ENCODE measurements at places on chromosomes 16 and 17.
A peak's percentile ranks its signal among the peaks of the same experiment; 100 is the strongest.

- DNase-seq, result peak; percentile 44
These were observed 458 bp downstream of the SLC12A4 start for GRCh38 chr16:67967958-67968399.

DNA sequence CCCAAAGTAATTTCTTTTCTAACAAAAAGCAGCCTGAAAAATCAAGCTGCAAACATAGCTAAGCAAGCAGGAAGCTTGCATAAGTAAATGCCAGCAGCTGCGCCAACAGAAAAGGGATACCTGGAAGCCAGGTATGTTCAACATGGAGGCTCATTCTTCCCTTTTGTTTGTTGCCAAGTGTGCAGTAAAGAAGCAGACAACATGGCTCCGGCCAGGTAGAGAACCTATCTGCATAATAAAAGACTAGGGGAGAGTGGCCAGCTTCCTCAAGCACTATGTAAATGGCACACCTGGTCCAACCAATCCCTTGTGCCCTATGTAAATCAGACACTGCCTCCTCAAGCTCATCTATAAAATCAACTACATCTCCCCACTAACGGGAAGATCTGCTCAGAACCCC is 1407.0 kb downstream of the CDH11 start:
- DNase-seq, result no peak

GRCh38 chr17:79081571-79082276 is 7.1 kb downstream of the ENGASE start:
- DNase-seq, result no peak

- DNase-seq, result no peak
These were observed 4.7 kb downstream of the PRAC1 start for GRCh38 chr17:48717367-48718226.

DNA sequence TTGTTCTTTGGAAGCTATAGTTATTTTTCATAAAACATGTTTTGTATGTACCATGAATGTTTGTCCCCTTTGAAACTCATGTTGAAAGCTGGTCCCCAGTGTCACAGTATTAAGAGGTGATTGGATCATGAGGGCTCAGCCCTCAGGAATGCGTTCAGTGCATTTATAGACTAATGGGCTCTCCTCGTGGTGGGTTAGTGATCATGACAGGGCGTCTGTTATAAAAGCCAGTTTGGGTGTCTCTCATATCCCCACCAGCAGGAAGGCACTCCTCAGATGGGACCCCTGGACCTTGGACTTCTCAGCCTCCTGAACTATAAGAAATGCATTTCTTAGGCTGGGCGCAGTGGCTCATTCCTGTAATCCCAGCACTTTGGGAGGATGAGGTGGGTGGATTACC is 10.4 kb downstream of the BANP start:
- DNase-seq, result no peak

- no peak for DNase-seq
These were observed 1.3 kb downstream of the MYL11 start for GRCh38 chr16:30375864-30376263.

DNA sequence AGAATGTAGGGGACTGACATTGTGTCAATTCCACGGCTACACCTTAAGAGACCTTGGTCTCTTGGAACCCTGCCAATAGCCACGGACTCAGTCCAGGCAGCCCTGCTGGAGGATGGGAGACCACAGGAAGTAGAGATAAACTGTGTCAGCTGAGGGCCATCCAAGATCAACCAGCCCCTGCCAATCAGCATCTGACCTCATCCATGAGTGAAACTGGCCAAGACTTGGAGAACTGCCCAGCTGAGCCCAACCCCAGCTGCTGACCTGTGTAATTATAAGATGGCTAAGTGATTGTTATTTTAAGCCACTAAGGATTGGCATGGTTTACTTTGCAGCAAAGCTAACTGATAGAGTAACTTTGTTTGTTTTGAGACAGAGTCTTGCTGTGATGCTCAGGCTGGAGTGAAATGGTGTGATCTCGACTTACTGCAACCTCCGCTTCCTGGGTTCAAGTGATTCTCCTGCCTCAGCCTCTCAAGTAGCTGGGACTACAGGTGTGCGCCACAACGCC is 13.3 kb upstream of the YWHAE start:
- peak; percentile 26 for DNase-seq

- DNase-seq, result no peak
These were observed 41.9 kb upstream of the SKAP1 start for GRCh38 chr17:48471817-48472410.

- no peak for DNase-seq
These were observed 269.7 kb downstream of the CA10 start for GRCh38 chr17:51888816-51889215.

DNA sequence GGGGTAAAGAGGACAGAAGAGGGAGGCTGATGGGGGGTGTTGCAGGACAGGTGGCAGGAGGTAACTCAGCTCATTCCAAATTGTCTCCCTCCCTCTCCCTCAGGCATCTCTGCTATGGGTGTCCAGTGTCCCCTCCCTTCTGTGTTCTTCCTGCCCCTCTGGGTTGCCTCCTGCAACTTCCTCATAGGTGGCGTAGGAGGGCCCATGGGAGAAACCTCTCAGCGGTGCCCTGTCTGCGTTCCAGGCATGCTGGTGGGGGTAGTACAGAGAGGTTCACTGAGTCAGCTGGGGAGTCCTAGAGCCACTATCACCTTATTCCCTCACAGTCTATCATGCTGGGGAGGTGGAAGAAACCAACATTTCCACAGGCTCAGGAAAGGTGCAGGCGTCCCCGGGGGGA is 14.7 kb upstream of the ODF4 start:
- no peak for DNase-seq

GRCh38 chr17:46124695-46125592 is 68.3 kb downstream of the KANSL1 start:
- DNase-seq, result no peak

GRCh38 chr16:48129926-48130325 is 25.9 kb downstream of the ABCC12 start:
- DNase-seq, result no peak

- no peak for DNase-seq
These were observed 27.0 kb downstream of the C16orf78 start for GRCh38 chr16:49400611-49401010.

DNA sequence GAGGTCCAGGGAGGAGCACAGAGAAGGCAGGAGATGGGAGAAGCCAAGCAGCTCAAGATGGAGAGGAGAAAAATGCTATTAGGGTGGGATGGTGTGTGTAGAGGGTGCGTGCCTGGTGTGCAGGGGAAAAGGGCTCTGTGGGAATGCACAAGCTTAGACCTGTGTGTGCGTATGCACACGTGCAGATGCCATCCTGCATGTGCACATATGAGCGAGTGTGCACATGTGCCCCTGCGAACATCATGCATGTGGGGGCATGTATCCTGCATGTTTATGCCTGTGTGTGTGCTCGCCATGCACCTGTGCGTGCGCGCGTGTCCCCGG is 438 bp upstream of the KCNJ12 start:
- DNase-seq, result no peak

DNA sequence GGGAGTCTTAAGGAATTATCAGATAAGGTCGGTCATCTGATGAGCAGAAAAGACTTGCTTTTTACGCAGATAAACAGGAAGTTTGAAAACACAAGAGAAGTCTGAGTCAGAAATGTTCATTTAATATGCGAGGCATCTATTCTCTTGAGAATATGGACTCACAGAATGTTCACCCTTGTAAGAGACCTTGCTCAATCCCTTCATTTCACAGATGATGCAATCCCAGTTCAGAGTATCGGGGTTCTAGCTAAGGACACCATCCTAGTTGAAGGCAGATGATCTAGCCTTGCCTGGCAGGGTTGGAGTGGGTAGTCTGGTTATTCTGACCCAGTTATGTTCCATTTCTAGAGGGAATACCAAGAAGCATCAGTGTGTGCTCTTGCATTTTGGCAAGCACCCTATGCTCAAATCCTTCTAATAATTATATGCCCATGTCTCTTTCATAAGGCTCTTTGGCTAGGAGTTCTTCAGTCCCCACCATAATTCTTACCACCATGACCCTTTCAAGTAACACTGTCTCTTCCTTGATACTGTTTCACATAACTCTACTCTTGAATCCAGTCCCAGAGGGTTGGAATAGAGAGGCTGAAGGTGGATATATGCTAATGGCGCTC is 42.5 kb downstream of the YPEL2 start:
- DNase-seq, result no peak

DNA sequence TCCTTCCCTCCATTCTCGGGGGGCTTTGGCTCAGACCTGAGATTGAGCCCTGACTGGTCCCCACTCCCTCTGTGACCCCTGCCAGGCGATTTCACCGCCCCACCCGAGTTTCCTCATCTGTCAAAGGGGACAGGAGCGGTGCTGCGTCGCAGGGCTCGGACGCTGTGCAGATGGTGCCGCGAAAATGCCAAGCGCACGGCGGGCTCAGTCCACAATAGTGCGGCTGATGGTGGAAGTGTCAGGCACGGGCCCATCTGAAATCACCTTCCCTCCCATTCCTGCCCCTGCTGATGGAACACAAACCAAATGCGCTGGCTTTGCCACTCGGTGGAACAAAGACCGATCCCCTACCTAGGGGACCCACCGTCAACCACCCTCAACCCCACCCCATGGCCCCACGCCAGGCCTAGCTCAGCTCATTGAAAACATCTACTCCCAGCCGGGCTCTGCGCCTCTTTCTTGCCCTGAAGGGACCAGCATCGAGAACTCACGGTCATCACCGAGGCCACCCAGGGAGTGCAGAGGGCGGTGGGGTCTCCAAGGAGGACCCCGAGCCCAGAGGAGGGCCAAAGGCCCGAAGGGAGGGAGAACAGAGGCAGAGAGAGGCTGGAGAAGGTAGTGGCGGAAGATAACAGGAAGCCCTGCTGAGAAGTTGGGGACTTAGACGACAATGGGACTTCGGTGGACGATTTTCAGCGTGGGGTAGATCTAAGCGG is 1.4 kb downstream of the CARHSP1 start:
- DNase-seq, result peak; percentile 73

DNA sequence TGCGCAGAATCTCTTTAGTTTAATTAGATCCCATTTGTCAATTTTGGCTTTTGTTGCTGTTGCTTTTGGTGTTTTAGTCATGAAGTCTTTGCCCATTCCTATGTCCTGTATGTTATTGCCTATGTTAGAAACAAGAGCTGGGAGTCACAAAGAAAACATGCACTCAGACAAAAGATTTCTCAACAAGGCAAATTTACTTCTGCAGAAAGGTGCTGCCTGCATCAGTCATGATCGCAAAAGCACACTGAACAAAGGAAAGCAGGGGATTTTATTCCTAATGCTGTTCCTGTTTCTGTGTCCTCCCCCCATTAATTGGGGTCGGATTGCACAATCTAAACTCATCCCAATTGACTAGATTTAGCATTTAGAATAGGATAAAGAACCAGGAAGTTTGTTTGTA is 55.9 kb downstream of the ATF7IP2 start:
- DNase-seq, result no peak

DNA sequence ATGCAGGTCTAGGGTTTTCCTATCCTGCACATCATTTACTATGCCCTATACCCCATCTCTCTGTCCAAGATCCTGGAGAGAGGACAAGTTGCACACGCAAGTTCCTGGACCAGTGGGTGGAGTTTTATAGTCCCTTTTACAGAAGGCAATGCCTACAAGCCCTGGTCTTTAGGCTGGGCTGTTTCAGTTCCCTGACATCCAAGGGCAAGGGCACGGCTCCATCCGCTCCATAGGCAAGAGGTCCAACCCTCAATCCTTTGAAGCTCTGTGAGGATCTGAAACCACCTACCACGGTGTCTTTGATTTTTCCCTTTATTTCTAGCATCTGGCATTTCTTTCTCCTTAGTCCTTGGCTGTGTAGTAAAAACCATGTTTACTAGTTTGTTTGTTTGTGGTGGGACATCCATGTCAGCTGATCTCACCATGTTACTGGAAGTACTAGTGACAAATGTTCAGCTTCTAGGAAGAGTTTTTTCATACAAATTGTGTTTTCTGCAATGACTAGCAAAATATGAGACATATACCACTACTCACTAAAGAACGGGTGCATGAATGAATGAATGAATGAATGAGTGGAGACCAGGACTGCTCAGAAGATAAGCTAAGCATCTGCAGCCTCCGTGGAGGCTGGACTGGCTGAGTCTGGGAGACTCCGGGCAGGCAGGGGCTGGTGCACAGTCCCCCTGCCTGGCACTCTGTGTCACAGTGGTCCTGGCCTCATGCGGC is 359.4 kb downstream of the SLC39A11 start:
- no peak for DNase-seq

- DNase-seq, result no peak
These were observed 6.3 kb upstream of the TENT4B start for GRCh38 chr16:50146479-50147435.

GRCh38 chr16:87895641-87896141 is 26.4 kb upstream of the SLC7A5 start:
- peak; percentile 34 for DNase-seq

DNA sequence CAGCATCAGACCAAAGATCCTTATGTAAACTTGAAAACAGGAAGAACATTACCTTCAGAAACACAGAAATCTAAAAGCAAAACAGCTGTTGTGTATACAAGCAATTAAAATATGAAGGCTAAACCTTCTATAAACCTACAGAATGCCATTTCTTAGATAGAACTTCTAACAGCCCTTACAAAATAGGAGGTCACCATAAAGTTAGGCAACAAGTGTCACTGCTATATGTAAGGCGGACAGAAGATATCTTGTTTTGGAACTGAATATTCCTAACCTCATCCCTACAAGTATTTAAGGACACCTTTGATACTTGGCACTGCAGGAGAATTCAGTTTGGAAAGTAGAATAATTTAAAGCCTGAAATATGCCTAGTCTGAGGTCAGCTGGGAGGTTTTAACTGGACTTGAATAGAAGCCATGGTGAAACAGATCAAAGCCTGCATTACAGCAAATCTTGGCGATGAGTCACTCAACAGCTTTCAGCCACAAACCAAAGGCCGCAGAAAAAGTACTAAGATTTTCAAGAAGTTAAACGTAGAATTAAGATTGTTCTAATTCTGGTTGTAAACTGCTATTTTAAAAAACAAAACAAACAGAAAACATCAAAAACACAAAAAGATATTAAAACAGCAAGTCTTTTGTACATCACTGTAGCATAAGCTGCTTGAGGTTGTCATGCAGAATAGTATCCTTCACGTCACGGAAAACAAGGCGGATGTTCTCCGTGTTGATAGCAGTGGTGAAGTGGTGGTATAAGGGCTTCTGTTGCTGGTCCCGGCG is 42.7 kb downstream of the GNA13 start:
- DNase-seq, result no peak

DNA sequence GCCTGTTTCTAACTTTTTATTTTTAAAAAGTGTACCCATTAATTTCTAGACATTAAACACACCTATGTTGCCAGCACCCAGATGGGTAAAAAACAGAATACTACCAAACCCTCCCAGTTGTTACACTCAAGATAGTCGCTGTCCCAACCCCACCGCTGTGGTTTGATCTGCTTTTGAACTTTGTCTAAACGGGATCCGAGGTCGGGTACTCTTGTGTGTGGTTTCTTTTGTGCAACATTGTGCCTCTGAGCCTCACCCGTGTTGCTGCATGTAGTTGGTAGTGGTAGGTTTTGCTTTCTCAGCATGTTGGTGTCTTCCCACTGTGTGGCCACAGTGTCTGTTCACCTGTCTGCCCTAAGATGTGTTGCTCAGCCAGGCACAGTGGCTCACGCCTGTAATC is 4.3 kb downstream of the KLHL36 start:
- DNase-seq, result no peak

DNA sequence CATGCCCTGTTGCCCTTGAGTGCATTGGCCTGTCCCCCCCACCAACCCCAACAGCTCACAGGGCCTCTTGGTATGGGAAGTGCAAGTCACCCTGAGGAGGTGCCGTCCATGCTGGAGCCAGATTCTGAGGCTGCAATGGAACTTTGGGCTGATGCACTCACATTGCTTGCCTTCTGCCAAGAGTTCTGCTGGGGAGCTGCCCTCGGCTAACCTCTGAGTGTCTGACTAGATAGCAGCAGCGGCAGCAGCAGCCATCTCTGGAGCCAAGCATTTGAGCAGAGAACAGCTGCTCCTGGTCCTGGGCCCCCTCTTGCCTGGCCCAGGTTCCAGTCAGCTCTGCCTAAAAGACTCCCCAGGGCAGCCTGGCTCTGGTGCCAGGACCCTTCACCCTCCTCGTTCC is 61.5 kb downstream of the GNAO1 start:
- DNase-seq, result no peak
